Head of caudate nucleus (tissue), 42 donors: ENCODE measurements at places on chromosomes 3 and 15.

DNA sequence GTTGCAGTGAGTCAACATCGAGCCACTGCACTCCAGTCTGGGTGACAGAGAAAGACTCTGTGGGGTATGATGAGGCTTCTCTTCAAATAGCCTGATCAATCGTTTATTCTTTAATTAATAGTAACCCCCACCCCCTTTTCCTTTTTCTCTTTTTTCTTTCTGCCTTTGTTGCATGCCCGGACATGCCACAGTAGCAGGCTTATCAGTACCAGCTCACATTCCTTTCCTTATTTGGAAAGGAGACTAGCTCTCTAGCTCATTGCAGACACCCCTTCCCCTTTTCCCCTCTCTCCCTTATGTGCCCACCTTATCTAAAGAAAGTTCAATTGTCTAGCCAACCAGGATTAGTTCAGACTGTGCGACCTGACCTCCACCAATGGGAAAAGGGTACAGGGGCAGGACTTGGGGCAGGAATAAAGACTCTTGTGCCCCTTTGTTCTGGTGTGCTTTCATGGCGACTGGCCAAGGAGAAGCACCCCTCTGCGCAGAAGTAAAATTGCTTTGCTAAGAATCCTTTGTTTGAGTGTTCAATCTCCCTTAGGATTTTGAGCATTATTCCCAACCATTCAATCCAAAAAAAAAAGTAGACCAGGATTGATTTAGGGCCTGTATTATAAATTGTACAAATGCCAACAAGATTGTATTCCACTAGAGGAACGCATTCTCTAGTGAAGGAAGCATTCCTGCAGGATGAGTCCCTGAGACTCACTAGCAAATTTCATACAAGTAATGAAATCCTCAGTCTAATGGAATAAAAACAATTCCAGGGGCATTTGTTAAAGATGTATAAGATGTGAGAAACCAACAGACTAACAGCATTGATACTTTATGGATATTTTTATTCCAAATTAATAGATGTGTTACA, 95.8 kb upstream of the SNRPN start:
- no peak for DNase-seq

- no peak for DNase-seq
Observed at GRCh38 chr15:67096546-67097294, 31.3 kb downstream of the SMAD3 start.

DNA sequence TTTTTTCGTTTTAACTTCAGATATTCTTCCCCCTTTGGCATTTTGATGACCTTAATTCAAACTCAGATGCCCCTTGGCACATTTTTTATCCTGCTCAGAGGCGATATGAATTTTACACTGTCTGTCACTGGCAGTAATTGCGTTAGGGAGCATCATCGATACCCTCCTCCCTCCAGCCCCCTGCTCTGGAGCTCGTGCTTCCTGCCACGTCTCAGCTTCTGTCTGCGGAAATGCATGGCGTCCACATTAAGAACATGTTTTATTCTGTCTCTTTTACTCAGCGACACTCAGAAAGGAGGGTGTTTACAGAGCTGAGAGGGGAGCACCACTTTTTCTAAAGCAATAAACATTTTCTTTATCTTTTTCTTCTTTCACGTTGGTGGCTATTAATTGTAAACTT, 254.2 kb downstream of the EBLN2 start:
- DNase-seq: no peak

DNA sequence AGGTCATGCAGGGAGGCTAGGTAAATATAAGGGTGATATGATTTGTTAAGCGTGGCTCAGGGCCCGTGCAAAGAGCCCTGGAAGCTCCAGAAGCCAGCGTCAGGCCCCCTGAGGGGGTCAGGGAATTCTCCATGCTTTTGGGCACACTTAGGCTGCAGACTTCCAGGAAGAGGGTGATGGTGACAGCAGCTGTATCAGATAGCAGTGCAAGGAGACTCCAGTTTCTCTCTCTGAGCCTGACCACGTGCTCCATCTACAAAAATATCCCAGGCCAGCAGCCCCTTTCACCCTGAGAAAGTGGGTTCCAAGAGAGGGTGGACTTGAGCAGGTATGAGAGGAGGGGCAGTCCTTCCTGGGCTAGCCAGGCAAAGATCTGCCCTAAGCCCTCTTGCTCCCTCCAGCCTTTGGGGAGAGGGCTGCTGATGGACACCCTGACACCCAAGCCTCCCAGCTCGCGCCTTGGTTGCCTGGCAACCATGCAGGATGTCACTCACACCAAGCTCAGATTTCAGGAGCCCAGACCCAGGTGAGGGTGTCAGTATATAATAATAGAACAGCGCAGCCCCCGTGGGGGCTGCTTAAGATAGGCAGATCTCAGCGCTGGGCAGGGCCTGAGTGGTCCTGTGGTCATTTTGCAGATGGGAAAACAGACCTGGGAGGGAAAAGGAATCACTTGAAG, 35.8 kb downstream of the ATP2B2 start:
- DNase-seq: no peak

DNA sequence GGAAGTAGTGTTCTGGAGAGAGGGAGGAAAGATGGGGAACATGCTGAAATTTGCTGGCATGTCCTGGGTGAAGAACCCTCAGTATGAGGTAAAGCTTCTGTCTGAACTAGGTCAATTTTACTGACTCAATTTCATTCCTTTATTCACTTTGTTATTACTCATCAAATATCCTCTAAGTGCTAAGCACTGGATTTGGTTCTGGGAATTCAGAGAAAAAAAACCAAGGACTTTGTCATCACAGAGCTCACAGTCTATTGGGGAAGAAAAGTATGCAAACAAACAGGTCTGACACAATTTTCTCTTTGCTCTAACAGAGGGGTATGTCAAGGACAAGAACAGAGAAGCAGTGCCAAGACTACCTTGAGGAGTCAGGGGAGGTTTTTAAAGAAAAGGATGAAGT, 68.0 kb downstream of the TFG start:
- DNase-seq: no peak

DNA sequence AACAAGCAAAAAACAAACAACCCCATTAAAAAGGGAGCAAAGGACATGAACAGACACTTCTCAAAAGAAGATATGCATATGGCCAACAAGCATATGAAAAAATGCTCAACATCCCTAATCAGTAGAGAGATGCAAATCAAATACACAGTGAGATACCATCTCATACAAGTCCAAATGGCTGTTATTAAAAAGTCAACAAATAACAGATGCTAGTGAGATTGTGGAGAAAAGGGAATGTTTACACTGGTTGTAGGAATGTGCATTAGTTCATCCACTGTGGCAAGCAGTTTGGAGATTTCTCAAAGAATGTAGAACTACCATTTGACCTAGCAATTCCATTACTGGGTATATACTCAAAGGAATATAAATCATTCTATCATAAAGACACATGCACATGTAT, 44.5 kb downstream of the RIOX2 start:
- no peak for DNase-seq

- DNase-seq: no peak
Observed at GRCh38 chr15:72315706-72316370, 4.1 kb downstream of the CELF6 start.

DNA sequence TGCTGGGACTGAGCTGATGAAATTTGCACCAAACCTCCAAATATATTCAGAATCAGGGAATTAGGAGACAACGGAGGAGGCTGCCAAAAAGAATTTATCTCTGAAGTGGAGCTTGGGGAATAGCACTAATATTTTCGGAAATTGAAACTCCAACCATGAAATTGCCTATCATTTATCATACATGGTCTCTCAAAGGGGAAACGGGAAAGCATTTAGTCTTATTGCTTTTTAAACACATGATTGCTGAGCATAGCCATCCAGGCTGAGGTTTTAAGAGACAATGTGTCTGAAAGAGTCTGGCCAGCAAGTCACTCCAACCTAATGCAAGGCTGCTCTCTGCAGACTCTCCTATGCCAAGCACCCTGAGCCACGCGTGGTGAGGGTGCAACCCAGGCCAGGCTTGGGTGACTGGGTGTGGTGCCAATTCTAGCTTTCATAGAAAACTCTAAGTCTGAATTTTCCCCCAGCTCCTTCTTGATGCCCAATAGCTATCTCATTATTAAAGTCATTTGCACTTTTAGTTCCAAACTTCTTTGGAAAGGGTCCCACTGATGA, 200.2 kb downstream of the RPLP1 start:
- DNase-seq: no peak

- no peak for DNase-seq
Observed at GRCh38 chr15:59746777-59747176, 57.7 kb upstream of the BNIP2 start.

DNA sequence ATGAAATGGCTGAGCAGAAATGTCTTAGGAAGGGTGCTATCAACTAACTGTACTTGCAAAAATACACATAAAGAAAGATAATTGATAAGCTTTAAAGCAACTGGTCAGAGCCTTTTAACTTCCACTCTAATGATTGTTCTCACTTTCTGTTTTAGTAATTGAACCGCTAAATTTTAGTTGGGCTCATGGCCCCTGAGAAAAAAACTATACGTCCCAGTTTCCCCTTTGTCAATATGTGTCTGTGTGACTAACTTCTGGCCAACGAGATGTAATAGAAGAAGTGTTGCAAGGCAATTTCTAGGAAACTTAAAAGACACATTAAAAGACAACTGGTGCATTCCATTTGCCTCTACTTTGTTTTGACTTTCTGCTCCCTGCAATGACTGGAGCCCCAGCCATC, 223.9 kb downstream of the NR1D2 start:
- DNase-seq: no peak

DNA sequence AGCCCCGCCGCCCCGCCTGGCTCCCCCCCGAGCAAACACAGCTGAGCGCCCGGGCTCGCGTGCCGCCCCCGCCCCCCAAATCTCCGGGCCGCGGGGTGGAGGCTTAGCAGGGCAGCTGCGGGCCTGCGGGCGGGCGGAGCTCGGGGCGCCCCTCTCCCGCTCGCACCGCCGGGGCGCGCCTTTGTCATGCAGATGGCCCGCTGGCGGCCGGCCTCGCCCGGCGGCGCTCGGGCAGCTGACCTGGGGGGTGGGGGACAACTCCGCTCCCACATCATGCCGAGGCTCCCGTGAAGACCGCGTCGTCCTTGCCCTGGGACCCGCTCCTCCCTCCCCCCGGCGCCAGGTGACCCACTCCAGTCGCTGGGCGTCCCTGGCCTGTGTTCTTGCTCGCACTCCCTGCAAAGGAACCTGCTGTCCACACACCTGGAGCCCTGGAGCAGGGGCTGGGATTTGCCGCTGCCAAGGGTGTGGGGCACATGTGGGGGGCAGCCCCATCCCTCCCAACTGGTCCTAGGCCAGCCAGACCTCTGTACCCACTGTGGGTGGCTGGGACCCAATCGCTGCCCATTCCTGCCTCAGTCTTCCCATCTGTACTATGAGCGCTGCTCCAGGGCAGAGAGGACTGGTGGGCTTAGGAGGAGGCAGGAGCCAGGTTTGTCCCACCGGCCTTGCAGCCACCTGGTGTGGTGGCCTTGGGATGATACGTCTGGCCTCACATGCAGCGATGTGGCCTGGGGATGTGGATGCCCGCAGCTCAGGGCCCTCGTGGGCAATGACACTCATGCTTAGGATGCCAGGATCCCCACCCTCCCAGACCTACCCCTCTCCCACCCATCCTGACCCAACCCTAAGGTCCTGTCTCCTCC, 33.5 kb downstream of the DNAJB8 start:
- no peak for DNase-seq

GRCh38 chr15:52056496-52056895, 37.5 kb downstream of the MAPK6 start:
- no peak for DNase-seq

DNA sequence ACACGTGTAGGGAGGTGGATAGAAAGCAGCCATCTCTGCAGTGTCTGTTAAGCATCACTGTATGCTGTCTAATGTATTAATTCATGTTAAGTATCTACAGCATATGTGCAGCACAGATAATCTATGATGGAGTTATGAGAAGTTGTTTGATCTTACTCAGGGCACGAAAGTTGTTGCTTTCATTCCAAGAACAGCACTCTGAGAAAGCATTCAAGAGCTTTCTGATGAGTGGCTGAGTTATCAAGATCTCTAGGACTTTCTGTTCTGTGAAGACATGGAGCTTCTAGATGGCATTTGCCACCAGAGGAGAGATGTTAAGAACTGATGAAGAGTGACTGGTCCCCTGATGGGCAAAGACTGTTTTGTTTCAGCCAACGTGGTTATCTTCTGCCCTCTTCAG, 22.6 kb upstream of the TPRG1 start:
- DNase-seq: no peak

GRCh38 chr3:76132154-76132470, 346.8 kb upstream of the ZNF717 start:
- no peak for DNase-seq

DNA sequence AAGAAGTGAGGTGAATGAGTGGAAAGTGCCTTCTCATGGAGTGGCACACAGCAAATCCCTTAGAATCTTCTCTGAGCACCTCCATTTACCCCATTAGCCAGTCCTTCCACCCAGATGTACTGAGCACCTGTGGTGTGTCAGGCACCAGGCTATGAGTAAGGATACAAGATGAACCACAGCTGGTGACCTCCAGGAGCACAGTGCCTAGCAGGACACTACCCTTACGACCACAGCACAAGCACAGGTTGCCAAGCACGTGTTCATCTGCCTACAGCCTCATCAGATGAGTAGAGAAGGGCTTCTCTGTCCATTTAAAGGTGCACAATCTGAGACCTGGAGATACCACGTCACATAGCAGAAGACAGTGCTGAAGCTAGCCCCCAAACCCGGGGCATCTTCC, 6.2 kb downstream of the MYLK start:
- no peak for DNase-seq

GRCh38 chr15:44654858-44655257, 8.6 kb downstream of the SPG11 start:
- DNase-seq: no peak

DNA sequence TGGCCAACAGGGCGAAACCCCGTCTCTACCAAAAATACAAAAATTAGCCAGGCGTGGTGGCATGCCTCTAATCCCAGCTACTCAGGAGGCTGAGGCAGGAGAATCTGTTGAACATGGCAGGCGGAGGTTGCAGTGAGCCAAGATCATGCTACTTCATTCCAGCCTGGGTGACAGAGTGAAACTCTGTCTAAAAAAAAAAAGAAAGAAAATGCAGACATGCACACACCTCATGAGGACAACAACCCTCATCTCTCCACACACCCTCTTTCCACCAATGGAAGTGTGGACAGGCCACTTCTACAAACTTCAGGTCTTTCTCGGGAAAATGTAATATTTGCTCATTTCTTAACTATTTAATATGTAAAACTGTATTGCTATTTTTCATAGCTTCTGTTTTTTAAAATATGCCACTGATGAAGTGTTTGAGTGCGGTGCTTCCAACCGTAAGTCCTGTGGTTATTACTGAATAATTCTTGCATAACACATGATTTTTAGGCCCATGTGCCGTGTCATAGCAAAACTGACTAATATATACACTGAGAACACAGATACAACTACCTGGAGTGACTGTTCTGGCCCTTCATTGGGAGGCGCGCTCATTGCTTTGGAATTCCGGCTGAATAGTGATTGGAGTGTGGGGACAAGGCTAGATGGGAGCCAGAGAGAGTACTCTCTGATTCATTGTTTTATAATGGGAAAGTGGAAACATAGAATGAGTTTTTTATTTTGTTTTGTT, 23.1 kb downstream of the LRRC31 start:
- DNase-seq: no peak

- DNase-seq: no peak
Observed at GRCh38 chr3:188916934-188917401, 254.8 kb upstream of the TPRG1 start.

GRCh38 chr3:172089250-172089649, 49.9 kb downstream of the FNDC3B start:
- no peak for DNase-seq

GRCh38 chr3:142941373-142942123, 21.9 kb downstream of the PAQR9 start:
- no peak for DNase-seq

- DNase-seq: no peak
Observed at GRCh38 chr3:105493305-105493892, 126.7 kb downstream of the ALCAM start.

- DNase-seq: no peak
Observed at GRCh38 chr3:152858170-152858800, 23.4 kb downstream of the P2RY1 start.
